T follicular helper cell (primary cell): ENCODE measurements at places on chromosomes 3 and 15.

GRCh38 chr3:99903869-99904268 lies 86.2 kb downstream of the CMSS1 start:
- no peak for DNase-seq

- no peak for DNase-seq
These were observed 1.7 kb upstream of the RBP2 start for GRCh38 chr3:139477710-139478640.

GRCh38 chr15:75648156-75649000 lies 666 bp downstream of the SNX33 start:
- DNase-seq, result no peak

DNA sequence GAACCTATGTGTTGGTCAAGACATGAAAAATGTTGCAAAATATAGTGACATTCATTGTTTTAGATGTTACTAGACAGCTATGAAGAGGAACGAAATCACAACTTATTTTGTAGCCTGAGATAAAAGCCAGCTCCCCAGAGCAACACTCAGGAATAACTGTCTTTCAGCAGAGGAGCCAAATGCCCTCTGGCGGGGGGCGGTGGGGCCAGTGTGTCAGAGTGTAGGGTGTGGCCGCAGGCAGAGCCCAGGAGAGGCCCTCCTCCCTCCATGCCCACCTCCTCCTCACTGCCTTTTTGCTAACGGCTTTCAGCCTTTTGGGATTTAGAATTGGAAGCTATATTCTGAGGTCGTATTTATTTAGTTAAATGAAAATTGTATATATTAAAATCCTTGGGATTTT lies 16.9 kb downstream of the APOD start:
- no peak for DNase-seq

GRCh38 chr3:72998466-72998865 lies 1.9 kb downstream of the PPP4R2 start:
- DNase-seq, result no peak

DNA sequence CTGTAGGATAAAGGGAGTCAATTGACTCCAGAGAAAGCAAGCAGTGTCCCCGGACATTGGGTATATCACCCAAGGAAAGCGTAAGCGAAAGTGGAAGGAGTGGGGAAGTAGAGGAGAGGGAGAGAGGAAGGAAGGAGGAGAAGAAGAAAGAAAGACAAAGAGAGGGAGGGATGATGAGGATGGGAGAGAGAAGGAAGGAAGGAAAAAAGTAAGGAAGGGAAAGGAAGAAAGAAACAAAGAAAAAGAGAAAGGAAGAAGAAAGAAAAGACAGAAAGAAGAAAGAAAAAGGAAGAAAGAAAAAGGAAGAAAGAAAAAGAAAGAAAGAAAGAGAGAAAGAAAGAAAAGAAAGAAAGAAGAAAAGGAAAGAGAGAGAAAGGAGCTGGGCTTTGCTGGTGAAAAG lies 839 bp downstream of the DNASE1L3 start:
- DNase-seq, result no peak

- DNase-seq, result no peak
These were observed 104.4 kb upstream of the RBMS3 start for GRCh38 chr3:29176501-29176900.

DNA sequence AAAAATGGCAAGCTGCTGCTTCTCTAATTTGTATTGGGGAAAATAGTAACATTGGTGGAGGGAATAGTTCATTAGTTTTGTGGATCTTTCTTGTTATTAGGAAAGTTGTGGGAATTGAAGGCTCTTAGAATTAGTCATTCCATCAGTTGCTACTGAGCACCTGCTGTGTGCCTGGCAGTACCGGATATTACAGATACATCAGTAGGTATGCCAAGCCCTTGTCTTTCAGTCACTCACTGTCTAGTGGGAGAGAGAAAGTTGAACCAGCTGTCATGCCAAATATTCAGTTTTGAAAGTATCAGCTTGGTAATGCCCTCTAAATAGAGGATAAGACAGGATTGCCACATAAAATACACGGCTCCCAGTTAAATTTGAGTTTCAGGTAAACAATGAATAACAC lies 32.5 kb downstream of the IGSF10 start:
- no peak for DNase-seq

DNA sequence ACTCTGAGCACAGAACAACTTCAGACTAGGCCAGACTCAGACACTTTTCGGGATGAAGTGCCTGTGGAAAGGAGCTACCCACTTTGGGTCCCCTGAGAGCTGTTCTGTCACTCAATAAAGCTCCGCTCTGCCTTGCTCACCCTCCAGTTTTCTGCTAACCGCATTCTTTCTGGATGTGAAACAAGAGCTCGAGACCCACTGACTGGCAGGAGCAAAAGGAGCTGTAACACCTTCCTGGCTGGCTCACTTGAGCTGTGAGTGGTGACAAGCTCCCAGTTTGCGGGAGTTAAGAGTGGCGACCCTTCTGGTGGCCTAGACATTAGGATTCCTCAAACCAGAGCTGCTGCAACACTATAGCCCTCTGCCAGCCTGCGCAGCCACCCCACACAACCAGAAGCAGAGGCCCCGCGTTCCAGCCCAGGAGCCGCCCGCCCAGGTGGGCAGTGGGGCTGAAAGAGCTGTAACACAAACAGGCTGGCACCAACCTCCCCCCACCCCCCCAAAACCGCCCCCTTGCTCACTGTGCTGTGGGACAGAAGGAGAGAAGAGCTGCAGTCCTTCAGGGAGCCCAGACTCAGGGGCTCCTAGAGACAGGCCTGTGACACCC lies 1178.1 kb upstream of the GBE1 start:
- DNase-seq, result no peak

GRCh38 chr3:101938262-101938847 lies 89.0 kb downstream of the NFKBIZ start:
- DNase-seq, result no peak

GRCh38 chr3:11363715-11364114 lies 91.5 kb downstream of the ATG7 start:
- DNase-seq, result no peak

- no peak for DNase-seq
These were observed 55.6 kb downstream of the TLNRD1 start for GRCh38 chr15:81056304-81056703.

- peak; percentile 63 for DNase-seq
These were observed at the start of gene MCF2L2 for GRCh38 chr3:183428447-183429211. Gene MCF2L2, minus strand, starts transcription at chr3:183428619. Its CDS starts 642 bp downstream, at chr3:183427977.

DNA sequence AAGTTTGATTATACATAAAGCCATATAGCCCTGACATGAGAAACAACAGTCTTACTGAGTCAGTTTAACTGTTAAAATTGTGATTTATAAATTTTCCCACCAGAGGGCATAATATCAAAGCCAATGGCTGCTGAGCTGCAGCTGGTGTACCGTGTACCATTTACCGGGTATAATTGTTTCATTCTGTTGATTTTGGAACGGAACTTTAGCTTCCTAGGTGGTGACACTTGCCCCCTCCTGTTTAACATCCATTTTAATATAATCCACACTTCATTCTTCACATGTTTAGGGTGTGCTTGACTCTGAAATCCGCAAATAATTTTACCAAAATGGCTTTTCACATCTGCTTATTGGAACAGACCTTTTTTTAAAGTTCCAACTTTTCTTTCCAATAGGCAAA lies 72.8 kb downstream of the SLC9A9 start:
- no peak for DNase-seq

GRCh38 chr3:46674031-46674845 lies 19.2 kb downstream of the ALS2CL start:
- DNase-seq, result no peak

GRCh38 chr3:17183951-17184550 lies 299.3 kb downstream of the PLCL2 start:
- no peak for DNase-seq

DNA sequence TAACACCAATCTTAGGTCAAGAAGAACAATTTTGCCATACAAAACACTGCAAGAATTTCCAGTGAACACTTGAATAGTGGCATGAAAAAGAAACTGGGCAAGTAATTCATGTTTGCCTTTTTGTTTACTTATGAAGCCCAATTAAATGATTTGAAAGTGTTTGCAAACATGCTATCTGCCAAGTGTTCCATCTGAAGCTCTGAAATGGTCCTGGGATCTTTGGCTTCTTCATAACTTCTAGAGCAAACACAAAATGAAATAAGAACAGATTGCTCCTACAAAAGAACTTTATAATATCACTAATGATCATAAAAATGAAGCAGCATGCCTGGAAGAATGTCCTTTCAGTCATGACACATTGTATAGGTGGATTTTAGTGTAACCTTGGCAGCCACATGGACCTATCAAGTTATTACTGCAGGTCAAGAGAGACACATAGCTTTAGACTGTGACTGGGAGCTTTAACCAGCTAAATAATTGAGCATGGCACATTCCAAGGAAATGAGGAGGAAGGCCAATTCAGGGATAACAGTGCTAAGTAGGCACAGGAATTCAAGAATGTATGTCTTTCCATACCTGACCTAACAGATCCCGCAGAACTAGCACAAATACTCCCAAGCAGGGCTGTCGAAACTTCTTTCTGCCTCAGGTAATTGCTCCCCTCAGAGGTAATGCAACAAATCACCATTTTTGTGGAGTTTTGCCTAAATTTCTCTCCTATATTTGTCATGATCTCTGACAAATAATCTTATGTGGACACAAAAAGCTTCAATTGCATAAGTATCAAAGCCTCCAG lies 144.6 kb downstream of the DUT start:
- no peak for DNase-seq

- no peak for DNase-seq
These were observed 21.3 kb downstream of the EPHB3 start for GRCh38 chr3:184582646-184583577.

GRCh38 chr3:127015282-127016042 lies 32.5 kb downstream of the PLXNA1 start:
- DNase-seq, result no peak

DNA sequence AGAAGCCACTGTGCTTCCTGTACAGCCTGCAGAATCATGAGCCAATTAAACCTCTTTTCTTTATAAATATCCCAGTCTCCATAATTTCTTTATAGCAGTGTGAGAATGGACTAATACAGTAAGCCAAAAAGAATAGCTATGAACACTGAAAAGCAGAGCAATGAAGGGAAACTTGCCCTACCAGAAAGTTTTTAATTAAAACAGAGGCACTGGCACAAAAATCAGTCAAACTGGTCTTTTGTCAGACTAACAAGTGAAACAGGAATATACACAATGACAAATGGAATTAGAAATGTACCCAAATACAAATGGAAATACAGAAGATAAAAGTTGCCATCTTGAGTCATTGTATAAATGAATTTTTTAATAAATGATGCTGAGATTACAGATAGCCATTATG lies 40.5 kb downstream of the POLQ start:
- no peak for DNase-seq

DNA sequence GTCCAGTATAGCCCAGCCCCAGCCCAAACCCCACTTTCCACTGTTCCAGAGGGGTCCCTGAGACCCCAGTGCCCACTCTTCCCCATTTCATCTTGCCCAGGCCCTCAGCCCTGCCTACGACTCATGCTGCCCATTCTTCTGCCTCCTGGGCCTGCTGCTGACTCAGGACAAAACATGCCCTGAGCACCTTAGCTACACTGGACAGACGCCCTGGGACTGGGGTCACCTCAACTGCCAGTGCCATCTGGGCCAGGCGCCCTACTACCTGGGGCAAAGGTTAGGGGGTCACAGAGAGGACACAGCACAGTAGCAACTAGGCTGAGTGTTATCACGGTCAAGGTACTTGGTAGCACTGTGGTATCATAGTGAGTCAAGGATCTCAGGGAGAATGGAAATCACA lies 2.6 kb upstream of the LAMB2 start:
- DNase-seq, result no peak

- no peak for DNase-seq
These were observed 42.5 kb upstream of the MYO5C start for GRCh38 chr15:52338058-52338457.

- no peak for DNase-seq
These were observed 25.6 kb upstream of the NR2E3 start for GRCh38 chr15:71784719-71785118.

- no peak for DNase-seq
These were observed 248.8 kb upstream of the ATP11B start for GRCh38 chr3:182544542-182544941.
